ENCODE measurements at places on chromosomes 12 and 14.

- H3K27ac ChIP-seq: peak overlapping the region; percentile 61
- no peak overlapping the region for H3K4me3 ChIP-seq
- H3K36me3 ChIP-seq: peaks cover 40% of the 10 kb centered on the region
- H3K4me1 ChIP-seq: peaks cover 16% of the 10 kb centered on the region
- no peaks in the 10 kb centered on the region for H3K27me3 ChIP-seq
Observed at GRCh38 chr12:6735448-6736191, 11.8 kb downstream of the COPS7A start.

GRCh38 chr12:42360747-42361403, 34.9 kb downstream of the PPHLN1 start:
- DNase-seq: no peak
- H3K4me3 ChIP-seq: no peak overlapping the region
- H3K27ac ChIP-seq: no peak overlapping the region

- H3K27me3 ChIP-seq: no peaks in the 10 kb centered on the region
- peaks cover 34% of the 10 kb centered on the region for H3K4me1 ChIP-seq
- H3K4me3 ChIP-seq: no peak overlapping the region
- no peak for DNase-seq
Observed at GRCh38 chr12:53235742-53236442, 3.9 kb upstream of the RARG start.

- no peak overlapping the region for H3K4me3 ChIP-seq
- no peaks in the 10 kb centered on the region for H3K27me3 ChIP-seq
- no peak overlapping the region for H3K27ac ChIP-seq
- DNase-seq: no peak
Observed at GRCh38 chr12:93763746-93764147, 86.6 kb downstream of the CRADD start.

GRCh38 chr14:96735526-96735925, 61.7 kb upstream of the VRK1 start:
- DNase-seq: no peak
- no peak overlapping the region for H3K27ac ChIP-seq
- H3K4me3 ChIP-seq: no peak overlapping the region

DNA sequence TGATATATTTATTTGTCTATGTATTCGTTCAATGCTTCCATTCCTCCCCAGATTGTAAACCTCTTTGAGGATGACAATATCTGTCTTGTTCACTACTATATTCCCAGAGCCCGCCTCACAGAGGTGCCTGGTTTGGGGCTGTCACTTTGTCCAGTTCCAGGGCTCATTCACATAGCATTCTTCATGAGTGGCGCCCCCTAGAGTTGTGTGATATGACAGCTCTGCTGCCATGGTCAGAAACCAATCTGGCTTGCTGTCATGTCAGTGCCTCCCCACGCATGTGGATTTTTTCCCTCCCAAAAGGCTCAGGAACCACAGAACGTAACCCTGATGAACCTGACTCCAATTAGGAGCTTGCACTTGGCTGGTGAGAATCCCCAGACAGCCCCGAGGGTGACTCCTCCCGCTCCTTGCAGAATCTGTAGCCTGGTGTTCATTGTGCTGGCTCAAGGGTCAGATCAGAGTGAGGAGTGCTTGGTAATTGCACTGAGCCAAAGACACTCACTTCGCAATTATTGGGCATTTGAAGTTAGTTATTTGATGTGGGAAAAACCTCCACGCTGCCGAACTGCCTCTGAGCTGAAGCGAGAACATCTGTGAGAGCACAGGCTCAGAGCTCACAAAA, 145.5 kb downstream of the PTPN11 start:
- H3K27ac ChIP-seq: no peak overlapping the region
- DNase-seq: no peak
- no peaks in the 10 kb centered on the region for H3K4me1 ChIP-seq
- H3K27me3 ChIP-seq: no peaks in the 10 kb centered on the region

Measured in esophagus squamous epithelium (tissue), 5 donors.